ENCODE measurements at places on chromosomes 3 and 15. TPM values are rescaled to one million over a fixed set of nuclear protein-coding genes. Genes with fewer than 3 reads are reported as not detected.

The CRBN gene
- 39.7 TPM for total RNA-seq

The PARP15 gene
- 0.20 TPM for total RNA-seq

The MINAR1 gene
- total RNA-seq, result 0.73 TPM

The ACKR4 gene
- 8.1 TPM for total RNA-seq

The ARPIN gene
- total RNA-seq, result 12.7 TPM

The RLBP1 gene
- not detected for total RNA-seq

The GOLGA8J gene
- total RNA-seq, result not detected

The TFDP2 gene
- total RNA-seq, result 80.3 TPM

The IMPG2 gene
- 0.20 TPM for total RNA-seq

The FAM174B gene
- total RNA-seq, result 1.8 TPM

The TMEM212 gene
- total RNA-seq, result not detected

The ANP32A gene
- 49.7 TPM for total RNA-seq

The GOLGA8R gene
- total RNA-seq, result 1.2 TPM

The MAP1A gene
- 45.4 TPM for total RNA-seq

The GATM gene
- 0.98 TPM for total RNA-seq

The VPS8 gene
- 56.7 TPM for total RNA-seq

The CLDN18 gene
- total RNA-seq, result not detected

The C2CD4B gene
- not detected for total RNA-seq

The THBS1 gene
- 90.4 TPM for total RNA-seq

The EIF2A gene
- total RNA-seq, result 257 TPM

The ANKUB1 gene
- not detected for total RNA-seq

The HTR3E gene
- not detected for total RNA-seq

The ESYT3 gene
- total RNA-seq, result 1.4 TPM

Measured in subcutaneous preadipocyte (primary cell).